ENCODE measurements at places on chromosomes 12 and 14. TPM values are rescaled to one million over a fixed set of nuclear protein-coding genes. Genes with fewer than 3 reads are reported as not detected.

- no peak for DNase-seq
Measured at GRCh38 chr12:27573972-27574371, 50.0 kb downstream of the PPFIBP1 start.

GRCh38 chr14:101442451-101442850, 118.8 kb upstream of the DIO3 start:
- no peak for DNase-seq

The LRTM2 gene
- not detected for total RNA-seq

The SCN8A gene
- 1.5 TPM for total RNA-seq

The GPHN gene
- 20.1 TPM for total RNA-seq

The FAM161B gene
- 2.7 TPM for total RNA-seq

All from natural killer cell treated with Interleukin-12 subunit alpha and Interleukin-12 subunit beta and Interleukin-15 and Interleukin-18, amount 100 ng/mL, for 72 hours (primary cell).